ENCODE measurements at places on chromosomes 7 and 10. TPM values are rescaled to one million over a fixed set of nuclear protein-coding genes. Genes with fewer than 3 reads are reported as not detected.

- H3K4me3 ChIP-seq = no peak overlapping the region
- H3K27ac ChIP-seq = peak overlapping the region; percentile 46
- H3K27me3 ChIP-seq = no peaks in the 10 kb centered on the region
- no peak for DNase-seq
- H3K36me3 ChIP-seq = peaks cover 11% of the 10 kb centered on the region
These were observed 38.1 kb downstream of the PPIF start for GRCh38 chr10:79385392-79385795.

GRCh38 chr10:14749070-14749809, 25.5 kb downstream of the FAM107B start:
- no peaks in the 10 kb centered on the region for H3K27me3 ChIP-seq
- H3K4me3 ChIP-seq = no peak overlapping the region
- peaks cover 23% of the 10 kb centered on the region for H3K4me1 ChIP-seq
- no peaks in the 10 kb centered on the region for H3K36me3 ChIP-seq

Gene BICC1
- total RNA-seq = 25.0 TPM

Gene TUBB8
- not detected for total RNA-seq

Gene CYP26C1
- total RNA-seq = not detected

Gene CCL24
- not detected for total RNA-seq

Data from stomach (tissue), 19 donors.